ENCODE measurements at places on chromosomes 7 and 10.

DNA sequence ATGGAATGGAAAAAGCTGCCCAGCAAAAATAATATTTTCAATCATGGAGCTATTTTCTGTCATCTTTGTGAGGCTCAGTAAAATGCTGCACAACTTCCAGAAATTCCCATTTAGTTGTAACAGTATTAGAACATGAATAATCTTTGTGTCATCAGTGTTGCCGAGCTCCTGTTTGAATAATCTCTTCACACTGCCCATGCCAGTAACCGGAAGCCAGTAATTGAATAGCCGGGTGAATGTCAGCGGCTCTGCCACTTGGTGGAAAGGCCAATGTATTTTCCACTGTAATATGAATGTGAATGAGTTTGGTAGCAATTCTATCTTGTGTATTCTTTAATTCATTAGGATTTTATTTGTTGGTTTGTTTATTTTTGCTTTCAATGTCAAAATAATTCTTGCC lies 172.5 kb upstream of the INSYN2A start:
- no peaks in the 10 kb centered on the region for H3K36me3 ChIP-seq
- H3K27ac ChIP-seq: no peak overlapping the region
- no peak overlapping the region for H3K4me3 ChIP-seq
- no peak for DNase-seq

DNA sequence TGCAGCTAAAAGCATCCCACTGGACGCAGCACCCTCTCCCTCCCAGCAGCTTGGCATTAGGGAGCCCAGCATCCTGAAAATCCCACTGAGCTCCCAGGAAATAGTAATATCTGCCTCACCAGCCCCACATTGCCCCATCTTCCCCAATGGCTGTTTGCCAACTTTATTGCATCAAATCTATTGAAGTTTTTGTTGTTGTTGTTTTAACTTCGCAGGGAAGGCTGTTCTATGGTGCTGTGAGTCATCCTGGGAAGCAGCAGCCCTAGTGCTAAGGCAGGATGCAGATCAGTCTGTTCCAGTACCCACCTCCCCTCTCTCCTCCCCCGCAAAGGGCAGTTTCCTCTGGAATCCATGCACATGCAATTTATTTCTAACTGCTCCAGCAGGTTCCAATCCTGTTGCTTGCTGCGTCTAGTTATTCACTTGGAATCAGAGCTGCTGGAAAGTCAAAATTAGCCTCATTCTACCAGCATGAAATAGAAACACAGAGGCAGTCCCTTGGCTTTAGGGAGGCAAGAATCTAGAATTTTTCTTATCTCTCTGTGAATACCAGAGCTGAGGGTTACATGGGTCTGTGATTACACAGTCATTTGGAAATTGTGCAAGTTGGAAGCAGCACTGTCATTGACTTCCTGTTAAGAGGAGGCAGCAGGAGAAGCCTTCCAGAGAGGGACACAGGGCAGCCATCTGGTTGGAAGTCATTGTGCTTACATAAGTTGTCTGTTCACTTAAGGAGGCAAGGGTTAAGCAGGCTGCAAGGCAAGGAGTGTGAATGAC lies 115.9 kb upstream of the CACUL1 start:
- H3K36me3 ChIP-seq: no peaks in the 10 kb centered on the region
- peaks cover 29% of the 10 kb centered on the region for H3K27me3 ChIP-seq
- no peak for DNase-seq

GRCh38 chr7:47785923-47786556 lies 162.2 kb downstream of the PKD1L1 start:
- H3K4me1 ChIP-seq: no peaks in the 10 kb centered on the region
- H3K4me3 ChIP-seq: no peak overlapping the region
- peaks cover 5% of the 10 kb centered on the region for H3K27me3 ChIP-seq
- H3K36me3 ChIP-seq: no peaks in the 10 kb centered on the region
- DNase-seq: no peak
- H3K27ac ChIP-seq: no peak overlapping the region

DNA sequence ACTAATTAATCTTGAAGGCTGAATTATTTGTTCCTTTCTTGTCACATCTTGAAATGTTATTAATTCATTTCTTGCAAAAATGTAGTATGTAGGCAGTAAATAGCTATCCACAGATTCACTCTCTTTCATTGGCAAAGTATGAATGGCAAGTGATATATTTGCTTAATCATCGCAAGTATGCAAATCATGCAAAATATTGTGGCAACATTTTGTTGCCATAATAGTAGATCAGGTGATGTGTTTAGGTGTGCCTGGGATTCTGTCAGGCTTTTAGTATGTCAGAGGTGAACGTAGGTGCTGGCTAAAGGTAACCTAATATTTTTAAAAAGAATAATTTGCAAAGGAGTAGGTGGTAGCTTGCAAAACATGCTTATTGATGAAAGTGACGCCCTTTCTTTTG lies 5.9 kb downstream of the MAP3K8 start:
- H3K27me3 ChIP-seq: no peaks in the 10 kb centered on the region
- no peak overlapping the region for H3K4me3 ChIP-seq
- H3K27ac ChIP-seq: no peak overlapping the region
- H3K36me3 ChIP-seq: peaks cover 77% of the 10 kb centered on the region

GRCh38 chr7:129959471-129960203 lies 6.9 kb upstream of the UBE2H start:
- no peak overlapping the region for H3K4me3 ChIP-seq
- peaks cover 1% of the 10 kb centered on the region for H3K4me1 ChIP-seq
- DNase-seq: no peak
- H3K27ac ChIP-seq: no peak overlapping the region
- H3K27me3 ChIP-seq: peaks cover 4% of the 10 kb centered on the region
- no peaks in the 10 kb centered on the region for H3K36me3 ChIP-seq

GRCh38 chr7:78261302-78261701 lies 462.7 kb downstream of the PHTF2 start:
- no peaks in the 10 kb centered on the region for H3K27me3 ChIP-seq
- no peaks in the 10 kb centered on the region for H3K36me3 ChIP-seq
- DNase-seq: no peak
- no peak overlapping the region for H3K27ac ChIP-seq
- H3K4me3 ChIP-seq: no peak overlapping the region

DNA sequence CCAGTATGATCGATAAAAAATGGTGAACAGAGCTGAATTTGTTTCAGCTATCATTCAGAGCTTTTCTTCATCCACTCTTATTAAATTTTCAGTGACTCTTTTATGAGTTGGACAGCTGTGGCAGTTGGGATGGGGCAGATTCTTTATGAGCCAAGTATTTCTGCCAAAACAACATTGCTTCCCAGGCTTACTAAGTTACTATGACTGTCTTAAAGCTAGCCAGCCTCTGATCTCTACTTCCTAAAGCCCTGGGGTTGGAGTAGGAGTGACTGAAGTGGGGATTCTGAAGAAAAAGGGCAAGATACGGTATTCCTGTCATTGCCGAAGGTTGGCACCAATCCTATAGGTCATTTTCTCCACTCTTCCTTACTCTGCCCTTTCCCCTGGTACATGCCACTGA lies 12.7 kb downstream of the RPP30 start:
- DNase-seq: no peak
- H3K4me1 ChIP-seq: peaks cover 5% of the 10 kb centered on the region
- no peaks in the 10 kb centered on the region for H3K27me3 ChIP-seq
- no peak overlapping the region for H3K4me3 ChIP-seq
- H3K27ac ChIP-seq: no peak overlapping the region

- DNase-seq: no peak
- H3K4me3 ChIP-seq: no peak overlapping the region
- H3K36me3 ChIP-seq: no peaks in the 10 kb centered on the region
These were observed 20.2 kb downstream of the SLC16A12 start for GRCh38 chr10:89515031-89515841.
